ENCODE measurements at places on chromosomes 7 and 10.

- DNase-seq: no peak
Measured at GRCh38 chr7:849781-850180, 17.5 kb downstream of the SUN1 start.

DNA sequence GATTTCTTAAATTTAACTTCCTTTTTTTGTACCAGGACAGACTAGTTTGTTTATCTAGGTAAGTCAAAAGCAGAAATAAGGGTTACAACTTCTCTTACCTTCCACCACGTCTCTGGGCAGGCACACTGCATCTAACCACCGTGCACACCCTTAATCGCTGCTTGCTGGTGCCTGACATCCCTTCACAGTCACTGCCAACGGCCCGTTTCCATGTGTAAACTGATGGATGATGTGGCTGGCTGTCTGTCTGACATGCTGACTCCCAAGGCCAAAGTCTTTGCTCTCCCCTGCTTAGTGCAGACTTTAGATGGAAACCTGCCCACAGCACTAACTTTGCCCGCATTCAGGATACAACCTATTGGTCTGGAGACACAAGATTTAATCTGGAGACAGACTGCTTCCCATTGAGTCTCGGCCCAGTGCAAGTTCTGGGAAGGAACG, 1.1 kb downstream of the TMEM273 start:
- DNase-seq: no peak

- DNase-seq: no peak
Measured at GRCh38 chr7:37738321-37738720, 54.8 kb downstream of the GPR141 start.

DNA sequence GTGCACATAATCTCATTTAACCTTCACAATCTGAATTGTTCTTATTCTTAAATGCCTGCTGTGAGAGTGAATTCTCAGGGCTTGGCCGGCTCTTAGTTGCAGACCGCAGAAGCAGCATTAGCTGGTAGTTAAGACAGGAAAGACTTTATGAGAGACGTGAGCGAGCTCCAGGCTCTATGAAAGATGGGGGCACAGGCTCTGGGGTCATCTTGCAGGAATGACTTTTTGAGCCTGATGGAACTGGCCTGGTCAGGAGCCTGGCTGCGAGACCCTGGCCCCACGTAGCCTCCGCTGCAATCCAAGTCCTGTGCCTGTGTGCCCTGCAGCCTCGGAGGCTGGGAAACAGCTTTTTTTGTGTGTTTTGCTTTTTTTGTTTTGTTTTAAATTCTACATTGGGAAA, 958.8 kb upstream of the ZNF722 start:
- DNase-seq: no peak

- DNase-seq: no peak
Measured at GRCh38 chr10:65816536-65816935, 1109.3 kb upstream of the LRRTM3 start.

DNA sequence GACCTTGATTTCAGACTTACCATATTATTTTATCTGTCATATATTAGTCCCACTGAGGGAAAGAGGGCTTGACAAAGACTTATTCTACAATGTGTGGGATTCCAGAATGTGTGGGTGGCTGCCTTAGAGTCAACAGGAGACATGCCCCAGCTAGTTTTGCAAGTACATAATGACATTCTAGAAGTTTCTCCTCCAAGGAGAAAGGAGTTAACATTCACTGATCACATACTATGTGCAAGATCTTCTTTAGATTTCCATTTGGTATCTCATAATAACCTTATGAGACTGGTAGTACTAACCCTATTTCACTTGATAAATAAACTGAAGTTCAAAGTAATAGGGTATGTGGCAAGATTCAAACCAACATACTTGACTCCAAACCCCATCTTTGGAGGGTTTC, 25.2 kb downstream of the IRF5 start:
- no peak for DNase-seq

- DNase-seq: no peak
Measured at GRCh38 chr7:113015034-113015645, 71.5 kb downstream of the GPR85 start.
